ENCODE measurements at places on chromosomes 16 and 17.

DNA sequence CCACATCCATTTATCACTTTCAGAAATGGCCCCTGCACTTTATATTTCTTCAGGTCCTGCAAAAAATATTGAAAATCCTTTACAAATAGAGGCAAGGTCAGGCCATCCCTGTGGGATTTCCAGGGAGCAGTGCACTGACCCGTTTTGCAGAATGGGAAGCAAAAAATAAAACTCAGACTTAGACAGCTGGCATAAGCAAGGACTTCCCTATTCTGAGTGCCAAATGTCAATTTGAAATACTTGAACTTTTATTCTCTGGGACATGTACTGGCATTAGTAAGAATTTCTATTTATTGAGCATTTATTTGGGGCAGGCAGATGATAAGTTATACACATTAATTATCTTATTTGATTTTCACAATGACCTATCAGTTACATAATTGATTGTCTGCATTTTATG, 32.4 kb downstream of the PRKCB start:
- no peak for DNase-seq

GRCh38 chr16:21710938-21711337, 47.2 kb downstream of the OTOA start:
- no peak for DNase-seq

DNA sequence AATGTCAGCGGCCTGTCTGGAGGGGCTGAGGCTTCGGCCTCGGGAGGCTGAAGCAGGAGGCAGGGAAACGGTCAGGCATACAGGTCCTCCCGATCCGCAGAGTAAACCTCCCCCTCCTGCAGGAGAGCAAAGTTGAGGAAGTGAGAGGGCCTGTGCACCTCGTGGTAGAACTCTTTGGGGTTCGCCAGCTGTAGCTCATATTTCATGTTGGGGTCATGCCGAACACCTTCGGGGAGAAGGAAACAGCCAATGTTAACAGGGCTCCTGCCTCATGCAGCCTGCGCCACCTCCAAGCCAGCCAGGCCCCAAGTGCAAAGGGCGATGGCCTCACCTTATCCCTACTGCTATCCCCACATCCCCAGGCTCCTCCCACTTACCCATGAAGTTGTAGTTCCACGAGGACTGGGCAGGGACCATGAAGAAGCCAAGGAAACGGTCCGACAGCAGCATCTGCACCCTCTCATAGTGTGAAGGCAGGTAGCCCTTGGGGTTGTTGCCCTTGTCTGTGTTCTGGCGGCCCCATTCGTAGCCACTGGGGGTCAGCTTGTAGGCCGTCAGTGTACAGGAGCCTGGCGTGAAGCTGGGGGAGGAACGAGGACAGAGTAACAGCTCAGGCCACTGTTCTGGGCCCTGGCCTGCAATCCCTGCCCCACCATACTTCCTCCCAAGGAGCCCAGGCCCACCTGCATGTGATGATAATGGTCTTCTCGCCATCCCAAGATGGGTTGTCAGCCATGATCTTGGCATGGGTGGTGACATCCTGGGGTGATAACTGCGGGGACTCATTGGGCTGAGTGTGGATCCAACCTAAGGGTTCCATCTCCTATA, 1.3 kb upstream of the RILP start:
- no peak for DNase-seq

DNA sequence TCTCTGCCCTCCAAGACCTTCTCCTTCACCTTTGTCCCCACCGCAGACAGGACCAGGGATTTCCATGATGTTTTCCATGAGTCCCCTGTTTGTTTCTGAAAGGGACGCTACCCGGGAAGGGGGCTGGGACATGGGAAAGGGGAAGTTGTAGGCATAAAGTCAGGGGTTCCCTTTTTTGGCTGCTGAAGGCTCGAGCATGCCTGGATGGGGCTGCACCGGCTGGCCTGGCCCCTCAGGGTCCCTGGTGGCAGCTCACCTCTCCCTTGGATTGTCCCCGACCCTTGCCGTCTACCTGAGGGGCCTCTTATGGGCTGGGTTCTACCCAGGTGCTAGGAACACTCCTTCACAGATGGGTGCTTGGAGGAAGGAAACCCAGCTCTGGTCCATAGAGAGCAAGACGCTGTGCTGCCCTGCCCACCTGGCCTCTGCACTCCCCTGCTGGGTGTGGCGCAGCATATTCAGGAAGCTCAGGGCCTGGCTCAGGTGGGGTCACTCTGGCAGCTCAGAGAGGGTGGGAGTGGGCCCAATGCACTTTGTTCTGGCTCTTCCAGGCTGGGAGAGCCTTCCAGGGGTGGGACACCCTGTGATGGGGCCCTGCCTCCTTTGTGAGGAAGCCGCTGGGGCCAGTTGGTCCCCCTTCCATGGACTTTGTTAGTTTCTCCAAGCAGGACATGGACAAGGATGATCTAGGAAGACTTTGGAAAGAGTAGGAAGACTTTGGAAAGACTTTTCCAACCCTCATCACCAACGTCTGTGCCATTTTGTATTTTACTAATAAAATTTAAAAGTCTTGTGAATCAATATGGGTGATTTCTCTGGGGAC, 12.2 kb downstream of the CX3CL1 start:
- DNase-seq: no peak

GRCh38 chr17:75316253-75316652, 27.0 kb upstream of the SLC25A19 start:
- no peak for DNase-seq

DNA sequence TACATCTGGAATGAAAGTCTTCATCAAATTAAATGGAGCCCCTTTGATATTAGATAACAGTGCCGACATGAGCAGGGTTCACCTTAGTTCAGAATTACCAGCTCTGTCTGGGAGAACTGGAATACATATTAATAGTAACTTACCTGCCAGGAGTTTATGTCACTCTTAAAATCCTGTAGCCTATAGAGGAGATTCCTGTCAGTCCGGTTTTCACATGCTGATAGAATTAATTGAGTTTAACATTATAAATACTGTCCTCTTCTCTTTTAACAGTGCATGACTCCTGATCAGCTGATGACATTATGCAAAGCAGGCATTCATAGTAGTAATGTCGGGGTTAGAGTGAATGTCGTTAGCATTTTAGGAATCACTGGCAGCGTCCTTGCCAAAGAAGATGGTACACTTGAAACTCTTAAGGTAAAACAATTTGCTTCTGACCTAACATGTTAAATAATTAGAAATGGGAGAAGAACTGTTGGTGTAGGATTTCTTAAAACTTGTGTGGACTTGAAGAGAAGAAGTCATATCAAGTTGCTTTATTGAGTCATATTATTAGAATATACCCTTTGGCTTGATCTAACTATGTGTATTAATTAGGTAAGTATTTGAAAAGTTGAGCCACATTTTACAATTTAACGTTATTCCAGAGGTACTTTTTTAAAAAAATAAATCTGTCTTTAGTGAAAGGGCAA, 34.3 kb downstream of the HEATR3 start:
- peak; percentile 80 for DNase-seq

- DNase-seq: no peak
Measured at GRCh38 chr17:64503341-64503740, 2.7 kb downstream of the DDX5 start.

GRCh38 chr17:3683054-3683511, 12.9 kb downstream of the P2RX5 start:
- DNase-seq: no peak

DNA sequence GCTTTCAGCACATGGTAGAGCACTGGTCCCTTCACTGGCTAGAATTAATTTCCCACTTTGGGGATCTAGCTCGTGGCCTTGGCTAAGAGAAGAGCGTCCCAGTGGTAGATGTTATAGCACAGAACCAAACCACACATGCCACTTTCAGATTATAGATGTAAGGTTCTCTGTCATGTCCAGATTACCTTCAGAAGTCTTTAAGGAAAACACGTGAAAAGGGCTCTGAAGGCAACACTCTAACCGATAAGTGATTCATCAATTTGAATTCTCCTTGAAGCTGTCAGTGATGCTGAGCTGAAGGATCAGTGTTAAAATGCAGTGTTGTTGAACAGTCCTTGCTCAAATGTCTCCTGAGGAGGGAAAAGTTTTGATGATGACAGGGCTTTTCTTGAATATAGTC, 43.5 kb upstream of the VPS4A start:
- no peak for DNase-seq

DNA sequence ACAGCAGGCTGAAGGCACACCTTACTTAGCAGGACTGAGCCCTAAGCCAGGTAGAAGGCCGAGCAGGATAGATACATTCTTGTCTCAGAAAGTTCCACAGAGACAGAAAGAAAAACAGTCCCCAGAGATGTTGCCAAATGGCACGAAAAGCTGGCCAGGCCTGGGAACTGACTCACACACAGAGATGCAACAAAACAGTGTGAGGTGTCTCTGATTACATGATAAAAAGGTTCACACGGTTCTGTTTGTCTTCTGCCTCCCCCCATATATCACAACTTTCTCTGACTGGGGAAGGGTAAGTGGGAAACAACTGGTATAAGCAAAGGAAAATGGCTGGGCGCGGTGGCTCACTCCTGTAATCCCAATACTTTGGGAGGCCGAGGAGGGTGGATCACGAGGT, 1.7 kb downstream of the WBP2 start:
- no peak for DNase-seq

DNA sequence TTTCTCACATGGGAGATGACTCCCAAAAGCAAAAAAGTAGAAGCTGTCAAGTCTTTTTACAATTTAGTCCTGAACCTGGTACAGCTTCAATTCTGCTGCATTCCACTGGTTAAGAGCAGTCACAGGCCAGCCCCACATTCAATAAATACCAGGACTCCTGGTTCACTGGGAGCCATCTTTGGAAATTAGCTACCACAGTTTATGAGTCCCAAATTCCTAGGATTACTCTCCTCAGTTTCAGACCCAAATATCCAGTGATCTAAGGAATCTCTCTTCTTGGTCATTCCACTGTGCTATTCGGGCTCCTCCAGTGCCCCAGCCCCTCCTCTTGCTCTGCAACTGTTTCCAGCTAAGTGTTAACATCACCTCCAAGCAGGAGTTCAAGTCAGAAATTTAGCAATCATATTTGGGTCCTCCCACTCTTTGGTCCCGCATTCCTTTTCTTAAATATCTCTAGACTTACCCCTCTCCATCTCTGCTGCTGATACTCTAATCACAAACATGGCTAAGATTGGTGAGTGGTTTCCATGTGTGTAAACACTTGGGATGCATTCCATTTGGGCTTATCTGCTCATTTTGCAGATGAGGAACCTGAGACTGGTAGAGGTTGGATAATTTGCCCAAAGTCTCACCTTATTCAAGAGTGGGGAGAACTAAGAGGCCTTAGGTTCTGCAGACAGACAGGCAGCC, 9.6 kb upstream of the WIPF2 start:
- no peak for DNase-seq

DNA sequence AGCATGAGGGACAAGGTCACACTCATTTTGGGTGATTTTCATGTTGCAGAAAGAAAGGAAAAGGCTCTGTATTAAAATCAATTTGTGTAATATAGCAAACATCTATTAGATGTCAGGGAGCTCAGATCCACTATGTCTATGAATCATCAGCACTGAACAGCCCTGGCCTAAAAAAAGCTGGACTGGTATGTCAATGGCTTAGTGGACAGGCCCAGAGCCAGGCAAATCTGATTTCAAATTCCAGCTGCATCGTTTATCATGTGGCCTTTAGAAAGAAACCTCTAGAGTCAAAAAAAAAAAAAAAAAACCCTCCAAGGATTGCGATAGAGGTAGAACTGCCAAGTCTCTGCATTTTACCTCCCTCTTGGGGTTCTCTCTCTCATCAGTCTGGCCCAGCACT, 5.4 kb downstream of the GAS7 start:
- DNase-seq: no peak

All from NCI-H510A treated with DMSO at 0.1 percent for 48 hours (cell line).